ENCODE measurements at places on chromosomes 6 and 20. TPM values are rescaled to one million over a fixed set of nuclear protein-coding genes. Genes with fewer than 3 reads are reported as not detected.

The PRND gene
- not detected for total RNA-seq

The NUP153 gene
- total RNA-seq, result 24.7 TPM

The CPNE5 gene
- 0.20 TPM for total RNA-seq

The GJA10 gene
- not detected for total RNA-seq

The EPPIN gene
- 0.39 TPM for total RNA-seq
